SJCRH30 (cell line): ENCODE measurements at places on chromosomes 1 and 21. TPM values are rescaled to one million over a fixed set of nuclear protein-coding genes. Genes with fewer than 3 reads are reported as not detected.

Gene TSPAN1
- total RNA-seq = not detected in 2 replicates

Gene IGSF3
- 20.8 and 22.7 TPM in 2 replicates for total RNA-seq

- H3K27ac ChIP-seq = no peak overlapping the region
- H3K36me3 ChIP-seq = no peaks in the 10 kb centered on the region
- no peaks in the 10 kb centered on the region for H3K4me1 ChIP-seq
- H3K27me3 ChIP-seq = peaks cover 11% of the 10 kb centered on the region
- DNase-seq = no peak
Observed at GRCh38 chr1:24138476-24139221, 4.3 kb downstream of the IL22RA1 start.

DNA sequence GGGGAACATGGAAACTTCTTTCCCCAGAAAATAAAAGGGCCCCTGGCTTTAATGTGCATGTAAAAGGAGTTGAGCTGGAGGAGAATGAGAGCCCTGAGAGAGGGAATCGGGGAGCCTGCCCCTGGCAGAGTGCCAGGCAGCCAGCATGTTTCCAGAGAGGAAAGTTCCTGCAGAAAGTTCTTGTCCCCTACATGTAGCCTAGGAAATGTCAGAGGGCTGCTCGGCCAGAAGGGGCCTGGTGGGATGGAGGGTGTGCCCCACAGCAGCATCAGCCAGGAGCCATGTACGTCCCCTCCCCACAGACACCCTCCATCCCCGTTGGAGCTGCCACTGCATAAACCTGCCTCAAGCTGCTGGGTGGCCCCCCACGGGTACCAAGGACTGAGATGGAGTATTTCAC is 5.4 kb upstream of the PRELP start:
- peaks cover 16% of the 10 kb centered on the region for H3K27me3 ChIP-seq
- no peaks in the 10 kb centered on the region for H3K4me1 ChIP-seq
- H3K27ac ChIP-seq = no peak overlapping the region
- H3K36me3 ChIP-seq = no peaks in the 10 kb centered on the region

DNA sequence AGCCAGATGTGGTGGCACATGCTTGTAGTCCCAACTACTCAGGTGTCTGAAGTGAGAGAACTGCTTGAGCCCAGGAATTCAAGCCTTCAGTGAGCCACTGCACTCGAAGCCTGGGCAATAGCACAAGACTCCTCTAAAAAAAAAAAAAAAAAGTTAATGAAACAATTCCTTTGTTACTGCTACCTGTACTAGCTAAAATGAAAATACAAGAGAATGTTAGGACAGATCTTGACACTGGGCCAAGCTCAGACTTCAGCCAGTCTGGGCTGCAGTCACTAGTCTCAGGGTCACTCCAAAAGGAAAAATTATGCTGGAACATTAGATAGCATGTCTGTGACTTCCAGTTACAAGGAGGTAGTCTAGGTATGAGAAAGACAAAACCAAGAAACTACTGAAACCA is 56.5 kb downstream of the TRIM33 start:
- no peaks in the 10 kb centered on the region for H3K27me3 ChIP-seq
- no peak overlapping the region for H3K27ac ChIP-seq
- 0 out of 2 replicates have a peak, but pooled peaks cover 3% of the 10 kb centered on the region for H3K4me1 ChIP-seq
- H3K4me3 ChIP-seq = no peak overlapping the region
- DNase-seq = no peak
- H3K36me3 ChIP-seq = peaks cover 42% of the 10 kb centered on the region

DNA sequence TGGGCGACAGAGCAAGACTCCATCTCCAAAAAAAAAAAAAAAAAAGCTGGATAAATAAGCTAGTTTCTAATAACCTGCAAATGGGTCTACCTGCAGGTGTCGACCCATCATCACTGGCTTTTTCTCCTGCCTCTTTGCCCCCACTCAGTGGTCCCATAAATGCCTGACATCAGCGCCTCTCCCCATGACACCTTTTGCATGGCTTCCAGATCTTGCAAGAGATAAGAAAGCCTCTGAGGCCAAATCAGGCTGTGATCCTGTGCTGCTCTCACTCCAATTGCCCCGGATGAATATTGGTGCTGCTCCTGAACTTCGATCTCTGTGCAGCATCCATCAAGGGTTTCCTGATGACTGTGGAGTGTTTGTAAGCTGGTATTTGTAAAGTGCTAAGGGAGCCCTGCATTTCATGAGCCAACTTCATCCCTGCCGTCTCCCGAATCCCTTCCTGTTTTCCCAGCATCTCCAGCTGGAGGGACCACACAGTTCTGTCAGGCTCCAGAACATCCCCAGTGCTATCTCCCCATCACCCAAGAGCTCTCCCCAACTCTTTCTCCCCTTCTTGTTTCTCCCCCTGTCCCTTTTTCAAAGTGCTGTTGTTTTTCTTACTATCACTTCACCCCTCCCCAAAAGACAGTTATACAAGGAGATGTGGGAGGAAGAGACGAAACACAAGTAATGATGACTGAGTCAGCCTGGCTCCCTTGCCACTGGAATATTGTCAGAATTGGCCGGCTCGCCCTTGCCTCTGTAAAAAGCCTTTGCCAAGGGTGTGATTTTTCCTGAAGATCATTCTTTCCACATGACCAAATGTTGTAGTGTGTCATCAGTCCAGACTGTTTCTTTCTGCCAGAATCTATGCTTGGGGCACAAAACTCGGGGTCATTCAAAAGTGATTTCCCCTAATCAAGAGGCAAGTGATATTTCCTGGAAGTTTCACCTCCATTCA is 2.8 kb upstream of the EFHD2 start:
- H3K27me3 ChIP-seq = no peaks in the 10 kb centered on the region
- H3K4me3 ChIP-seq = no peak overlapping the region
- H3K4me1 ChIP-seq = peaks cover 6% of the 10 kb centered on the region
- no peak overlapping the region for H3K27ac ChIP-seq
- no peak for DNase-seq
- no peaks in the 10 kb centered on the region for H3K36me3 ChIP-seq

DNA sequence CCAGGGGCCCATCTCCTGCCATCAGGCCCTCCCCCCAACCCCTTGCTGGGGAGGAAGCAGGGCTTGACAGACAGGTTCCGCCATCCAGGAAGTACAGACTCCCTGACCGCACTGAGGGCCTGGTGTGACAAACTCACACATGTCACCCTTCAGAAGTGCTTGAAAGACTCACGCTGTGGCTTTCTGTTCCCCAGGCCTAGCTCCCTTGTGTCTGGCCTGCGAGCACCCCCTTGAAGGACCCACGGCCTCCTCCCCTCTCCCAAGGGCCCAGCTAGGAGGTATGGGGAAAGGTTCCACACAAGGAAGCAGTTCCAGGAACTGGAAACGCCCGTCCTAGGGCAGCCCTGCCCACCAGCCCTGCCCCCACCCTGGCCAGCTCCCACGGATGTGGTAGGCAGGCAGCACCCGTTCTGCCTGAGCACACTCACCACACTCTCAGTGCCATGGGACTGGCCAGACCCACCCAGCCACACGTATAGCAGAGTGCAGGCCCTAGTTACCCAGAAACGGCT is 26.7 kb downstream of the SLC2A1 start:
- H3K4me3 ChIP-seq = no peak overlapping the region
- H3K36me3 ChIP-seq = peaks cover 47% of the 10 kb centered on the region
- H3K27ac ChIP-seq = no peak overlapping the region

DNA sequence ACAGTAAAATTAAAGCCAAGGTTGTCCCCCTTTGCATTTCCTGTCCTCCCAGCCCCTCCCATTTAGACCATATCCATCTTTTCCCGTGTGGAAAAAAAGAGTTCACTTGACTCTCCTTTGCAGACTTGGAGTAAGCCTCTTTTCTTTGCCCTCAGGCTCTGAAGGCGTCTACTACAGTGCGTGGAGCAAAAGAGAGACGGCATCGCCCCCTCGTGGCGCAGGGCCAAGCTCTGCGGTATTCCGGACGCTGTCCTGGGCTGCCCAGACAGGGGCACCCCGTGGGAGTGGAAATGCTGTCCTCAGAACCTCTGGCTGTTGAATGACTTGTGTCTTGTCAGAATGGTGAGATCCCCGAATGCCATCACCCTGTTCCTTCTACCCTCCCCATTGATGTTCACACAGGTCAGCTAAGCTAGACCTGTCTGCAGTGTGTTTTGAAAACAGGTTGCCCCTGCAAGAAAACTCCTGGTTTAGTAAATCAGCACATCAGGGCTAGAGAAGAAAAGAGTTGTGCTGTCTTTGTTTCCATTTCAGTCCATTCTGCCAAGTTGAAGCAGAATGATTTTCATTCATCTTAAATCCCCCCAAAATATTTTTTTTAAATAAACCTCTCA is 12.3 kb upstream of the GJA8 start:
- H3K4me3 ChIP-seq = no peak overlapping the region
- H3K36me3 ChIP-seq = no peaks in the 10 kb centered on the region
- H3K4me1 ChIP-seq = 0 out of 2 replicates have a peak, but pooled peaks cover 2% of the 10 kb centered on the region
- DNase-seq = peak; percentile 81
- no peak overlapping the region for H3K27ac ChIP-seq
- H3K27me3 ChIP-seq = no peaks in the 10 kb centered on the region

- no peak overlapping the region for H3K4me3 ChIP-seq
- no peak for DNase-seq
- no peaks in the 10 kb centered on the region for H3K4me1 ChIP-seq
- H3K27ac ChIP-seq = no peak overlapping the region
- H3K27me3 ChIP-seq = peaks cover 27% of the 10 kb centered on the region
Observed at GRCh38 chr1:36787312-36787913, 246.9 kb downstream of the GRIK3 start.

DNA sequence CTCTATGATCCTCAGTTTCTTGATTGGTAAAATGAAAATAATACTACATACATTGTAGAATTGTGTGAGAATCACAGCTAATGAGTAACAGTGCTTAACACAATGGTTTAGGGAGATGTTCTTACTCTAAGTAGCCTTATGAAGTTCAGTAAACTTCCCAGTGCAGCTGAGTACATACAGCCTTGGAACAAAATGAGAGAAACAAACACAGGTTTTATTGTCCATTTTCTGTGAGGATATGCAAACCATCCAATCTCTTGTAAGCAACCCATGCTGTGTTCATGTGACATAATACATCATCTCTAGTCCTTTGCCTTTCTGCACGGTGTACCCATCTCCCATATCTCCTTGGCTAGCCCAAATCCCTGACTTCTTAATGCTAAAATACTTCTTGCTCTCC is 14.7 kb upstream of the STRIP1 start:
- no peak for DNase-seq
- H3K4me3 ChIP-seq = no peak overlapping the region
- H3K4me1 ChIP-seq = no peaks in the 10 kb centered on the region
- no peak overlapping the region for H3K27ac ChIP-seq
- no peaks in the 10 kb centered on the region for H3K27me3 ChIP-seq

- H3K4me3 ChIP-seq = no peak overlapping the region
- H3K27me3 ChIP-seq = no peaks in the 10 kb centered on the region
- no peak for DNase-seq
- no peak overlapping the region for H3K27ac ChIP-seq
- H3K4me1 ChIP-seq = no peaks in the 10 kb centered on the region
Observed at GRCh38 chr21:29504751-29505321, 206.1 kb downstream of the BACH1 start.

DNA sequence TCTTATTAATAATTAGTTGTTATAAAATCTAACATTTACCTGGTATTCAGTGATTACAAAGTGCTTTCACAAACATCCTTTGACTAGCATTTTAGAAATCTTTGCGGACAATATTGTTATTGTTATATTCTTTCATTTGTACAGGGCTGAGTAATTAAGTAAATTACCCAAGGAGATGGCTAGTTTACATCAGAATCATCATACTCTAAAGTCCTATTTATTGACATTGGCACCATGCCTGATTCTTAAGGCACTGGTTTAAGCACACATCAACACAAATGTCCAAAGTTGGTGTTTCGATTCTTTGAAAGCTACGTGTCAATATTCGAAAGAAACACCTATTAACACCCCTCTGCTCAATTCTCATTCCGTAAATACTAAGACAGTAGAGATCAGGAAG is 424.6 kb upstream of the CHRM3 start:
- H3K4me1 ChIP-seq = no peaks in the 10 kb centered on the region
- H3K4me3 ChIP-seq = no peak overlapping the region
- H3K27ac ChIP-seq = no peak overlapping the region
- no peak for DNase-seq
- H3K27me3 ChIP-seq = no peaks in the 10 kb centered on the region
- no peaks in the 10 kb centered on the region for H3K36me3 ChIP-seq

DNA sequence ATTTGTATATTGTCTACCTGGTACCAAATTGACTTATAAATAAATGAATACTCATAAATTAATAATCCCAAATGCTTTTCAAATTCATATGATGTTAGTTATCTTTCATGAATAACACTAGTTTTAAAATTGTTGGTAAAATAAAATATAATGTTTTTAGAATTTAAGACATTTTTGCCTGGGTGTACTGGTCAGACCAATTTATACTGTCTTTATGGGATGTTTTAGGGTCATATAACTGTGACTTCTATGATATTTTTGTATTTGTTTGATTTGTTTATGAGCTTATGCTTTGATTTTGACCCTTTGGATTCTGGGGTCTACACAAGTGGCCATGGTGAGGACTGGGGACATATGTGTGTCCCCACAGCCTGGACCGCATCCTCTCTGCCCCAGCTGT is 54.1 kb upstream of the KLHDC7A start:
- no peak overlapping the region for H3K27ac ChIP-seq
- H3K4me1 ChIP-seq = no peaks in the 10 kb centered on the region
- H3K36me3 ChIP-seq = no peaks in the 10 kb centered on the region
- peaks cover 9% of the 10 kb centered on the region; the same call in 1 of the 2 replicates for H3K27me3 ChIP-seq

GRCh38 chr1:218348628-218349071 is 3.5 kb downstream of the TGFB2 start:
- H3K36me3 ChIP-seq = no peaks in the 10 kb centered on the region
- peaks cover 25% of the 10 kb centered on the region for H3K4me1 ChIP-seq
- H3K4me3 ChIP-seq = peak overlapping the region; percentile 73
- no peaks in the 10 kb centered on the region for H3K27me3 ChIP-seq
- peak; percentile 36 for DNase-seq
- H3K27ac ChIP-seq = peak overlapping the region; percentile 72

DNA sequence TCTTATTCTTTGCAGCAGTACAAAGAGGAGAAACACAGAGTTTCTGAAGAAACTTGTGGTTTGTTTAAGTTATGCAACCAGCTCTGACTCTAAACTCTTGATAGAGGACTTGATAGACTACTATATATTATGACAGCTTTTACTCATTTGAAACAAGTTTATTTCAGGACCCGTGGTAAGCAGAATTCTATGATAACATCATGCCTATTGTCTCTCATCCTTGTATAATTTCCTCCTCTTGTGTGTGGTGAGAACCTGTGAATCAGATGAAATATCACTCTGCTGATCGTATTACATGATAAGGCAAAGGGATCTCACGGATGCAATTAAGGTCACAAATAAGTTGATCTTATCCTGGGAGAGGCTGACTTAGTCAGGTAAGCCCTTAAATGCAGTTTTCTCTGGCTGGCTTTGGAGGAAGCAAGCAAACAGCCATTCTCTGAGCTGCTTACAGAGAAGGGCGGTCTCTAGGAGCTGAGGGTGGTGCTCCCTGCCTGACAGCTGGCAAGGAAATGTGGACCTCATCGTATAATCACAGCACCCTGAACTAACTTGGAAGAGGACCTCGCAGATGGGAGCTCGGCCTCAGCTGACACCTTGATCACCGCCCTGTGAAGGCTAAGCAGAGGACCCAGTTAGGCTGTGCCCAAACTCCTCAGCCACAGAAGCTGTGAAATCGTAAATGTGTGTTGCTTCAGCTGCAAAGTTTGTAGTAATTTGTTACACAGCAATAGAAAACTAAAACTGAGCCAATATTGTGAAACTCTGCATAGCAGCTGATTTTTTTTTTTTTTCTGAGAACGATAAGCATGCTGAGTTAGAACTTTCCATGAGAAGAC is 151.1 kb upstream of the DPT start:
- H3K36me3 ChIP-seq = no peaks in the 10 kb centered on the region
- H3K4me1 ChIP-seq = no peaks in the 10 kb centered on the region
- no peak overlapping the region for H3K27ac ChIP-seq
- peak; percentile 22 for DNase-seq
- no peaks in the 10 kb centered on the region for H3K27me3 ChIP-seq
- H3K4me3 ChIP-seq = no peak overlapping the region
